ENCODE measurements at places on chromosomes 11 and 22.

DNA sequence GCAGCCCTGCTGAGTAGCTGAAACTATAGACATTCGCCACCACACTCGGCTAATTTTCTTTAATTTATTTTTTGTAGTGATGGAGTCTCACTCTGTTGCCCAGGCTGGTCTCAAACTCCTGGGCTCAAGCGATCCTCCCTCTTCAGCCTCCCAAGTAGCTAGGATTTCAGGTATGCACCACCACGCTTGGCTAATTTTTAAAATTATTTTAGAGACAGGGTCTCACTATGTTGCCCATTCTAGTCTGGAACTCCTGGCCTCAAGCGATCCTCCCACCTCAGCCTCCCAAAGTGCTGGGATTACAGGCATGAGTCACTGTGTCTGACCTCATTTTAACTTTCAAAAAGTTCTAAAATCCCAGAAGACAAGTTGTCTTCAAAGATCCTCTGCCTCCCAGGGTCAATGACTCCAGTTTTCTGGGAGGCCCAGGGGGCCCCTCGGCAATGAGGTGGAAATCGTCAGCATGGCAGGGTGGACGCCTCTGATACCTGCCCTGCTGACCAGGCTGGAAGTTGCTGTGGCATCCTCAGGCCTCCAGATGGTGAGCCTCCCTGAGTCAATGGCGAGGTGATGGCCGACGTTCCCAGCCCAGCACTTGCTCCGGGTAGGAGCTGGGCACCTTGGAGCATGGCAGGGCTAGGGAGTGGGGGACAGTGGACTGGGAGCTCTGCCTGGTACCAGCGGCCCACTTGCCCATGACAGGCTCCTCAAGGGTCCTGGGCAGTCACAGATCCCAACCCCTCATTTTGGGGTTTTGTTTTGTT is 31.1 kb downstream of the RPL3 start:
- DNase-seq: no peak

DNA sequence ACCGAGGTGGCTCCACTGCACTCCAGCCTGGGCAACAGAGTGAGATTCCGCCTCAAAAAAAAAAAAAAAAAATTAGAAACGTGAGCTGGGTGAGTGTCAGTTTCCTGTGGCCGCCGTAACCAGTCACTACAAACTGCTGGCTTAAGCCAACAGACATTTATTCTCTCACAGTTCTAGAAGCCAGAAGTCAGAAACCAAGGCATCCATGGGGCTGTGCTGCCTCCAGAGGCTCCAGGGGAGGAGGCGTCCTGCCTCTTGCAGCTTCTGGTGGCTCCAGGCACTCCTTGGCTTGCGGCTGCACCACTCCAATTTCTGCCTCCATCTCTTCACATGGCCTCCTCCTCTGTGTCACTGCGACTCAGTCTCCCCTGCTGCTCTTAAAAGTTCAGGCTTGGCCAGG is 11.1 kb upstream of the KIAA0930 start:
- no peak for DNase-seq

- DNase-seq: no peak
Observed at GRCh38 chr11:94027210-94027609, 6.1 kb downstream of the HEPHL1 start.

DNA sequence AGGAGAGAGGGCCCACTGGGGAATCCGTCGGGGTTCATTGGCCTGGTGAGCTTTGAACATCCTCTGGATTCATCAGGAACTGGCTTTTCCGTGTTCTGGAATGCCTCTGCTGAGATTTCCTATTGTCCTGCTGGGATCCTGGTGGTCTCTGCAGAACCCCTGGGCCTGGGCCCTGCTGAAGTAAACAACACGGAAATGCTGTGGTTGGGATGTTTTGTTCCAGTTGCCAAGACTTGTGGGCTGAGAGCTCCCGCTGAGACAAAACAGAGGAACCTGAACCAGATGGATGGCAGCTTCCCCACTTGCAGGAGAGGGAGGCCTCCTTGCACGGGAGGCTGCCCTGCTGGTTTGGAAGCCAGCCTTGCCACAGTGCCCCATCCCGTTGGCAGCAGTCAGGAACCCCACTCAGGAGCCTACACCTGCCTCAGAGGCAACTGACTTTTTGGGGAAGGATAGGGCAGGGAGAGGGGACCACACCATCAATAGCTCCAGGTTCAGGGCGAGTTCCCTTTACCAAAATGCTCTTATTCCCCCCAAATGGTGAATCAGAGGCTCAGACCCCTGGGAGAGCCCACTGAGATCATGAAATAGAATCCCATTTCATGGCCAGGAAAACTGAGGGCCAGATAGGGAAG is 60.7 kb downstream of the LRRC32 start:
- no peak for DNase-seq

GRCh38 chr22:30420347-30421125 is 5.0 kb upstream of the MTFP1 start:
- DNase-seq: no peak

- no peak for DNase-seq
Observed at GRCh38 chr11:117822074-117823033, 2.2 kb downstream of the FXYD2 start.

Data from NCI-H1105 (cell line).